Neural crest cell (in vitro differentiated cells): ENCODE measurements at places on chromosomes 6 and 20. TPM values are rescaled to one million over a fixed set of nuclear protein-coding genes. Genes with fewer than 3 reads are reported as not detected.

DNA sequence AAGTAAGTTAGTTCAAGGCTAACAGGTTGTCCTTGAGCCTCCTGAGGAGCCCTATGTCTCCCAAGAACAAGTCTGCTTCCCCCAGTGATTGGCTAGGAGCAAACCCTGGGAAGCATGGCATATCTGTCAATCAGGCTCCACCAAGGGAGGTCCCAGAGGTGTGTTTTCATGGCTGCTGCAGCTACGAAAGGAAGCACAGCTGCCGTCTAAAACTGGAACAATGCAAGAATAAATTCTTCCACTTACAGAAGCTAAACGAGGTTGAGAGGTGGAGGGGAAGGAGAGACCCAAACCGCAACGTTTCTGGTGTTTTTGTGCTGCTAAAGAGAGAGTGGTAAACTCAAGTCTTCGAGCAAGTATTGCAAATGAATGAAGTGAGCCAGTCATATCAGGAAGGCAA is 4.9 kb upstream of the PTGIS start:
- H3K4me1 ChIP-seq = peaks cover 9% of the 10 kb centered on the region
- no peak overlapping the region for H3K27ac ChIP-seq
- no peaks in the 10 kb centered on the region for H3K36me3 ChIP-seq
- DNase-seq = no peak

TMEM170B gene
- total RNA-seq = 19.3 and 20.3 TPM in 2 replicates

GRCh38 chr20:32484225-32484957 is 100.7 kb downstream of the NOL4L start:
- H3K27me3 ChIP-seq = peaks cover 6% of the 10 kb centered on the region
- peak overlapping the region; percentile 97 for H3K27ac ChIP-seq
- H3K36me3 ChIP-seq = no peaks in the 10 kb centered on the region

BPIFB3 gene
- total RNA-seq = not detected in 2 replicates

DNA sequence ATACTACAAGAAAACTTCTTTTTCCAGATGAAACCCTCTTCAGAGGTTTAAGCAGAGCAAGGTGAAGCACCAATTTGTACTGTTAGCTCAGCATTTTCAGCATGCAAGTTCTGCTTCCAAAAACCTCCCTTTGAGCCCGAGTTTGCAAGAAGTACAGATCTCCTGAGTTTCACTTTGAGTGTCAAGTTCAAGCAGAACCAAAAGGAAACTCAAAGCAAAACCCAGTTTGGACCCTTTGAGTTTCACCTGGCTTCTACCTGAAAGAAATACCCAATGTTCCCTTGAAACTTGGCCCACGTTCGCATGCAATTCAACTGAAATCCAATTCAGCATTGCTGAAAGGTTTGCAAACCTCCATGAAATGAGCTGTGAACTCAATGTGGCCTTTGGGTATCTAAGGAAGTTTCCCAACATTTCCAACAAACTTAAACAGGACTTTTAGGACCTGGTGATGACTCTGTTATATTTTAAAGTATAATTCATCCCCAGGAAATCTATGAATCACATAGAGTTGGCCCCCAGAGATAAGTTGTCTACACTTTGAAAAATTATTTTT is 62.9 kb upstream of the HBS1L start:
- peaks cover 2% of the 10 kb centered on the region for H3K27me3 ChIP-seq
- no peaks in the 10 kb centered on the region for H3K36me3 ChIP-seq
- no peak for DNase-seq
- H3K4me3 ChIP-seq = no peak overlapping the region
- H3K27ac ChIP-seq = no peak overlapping the region

DNA sequence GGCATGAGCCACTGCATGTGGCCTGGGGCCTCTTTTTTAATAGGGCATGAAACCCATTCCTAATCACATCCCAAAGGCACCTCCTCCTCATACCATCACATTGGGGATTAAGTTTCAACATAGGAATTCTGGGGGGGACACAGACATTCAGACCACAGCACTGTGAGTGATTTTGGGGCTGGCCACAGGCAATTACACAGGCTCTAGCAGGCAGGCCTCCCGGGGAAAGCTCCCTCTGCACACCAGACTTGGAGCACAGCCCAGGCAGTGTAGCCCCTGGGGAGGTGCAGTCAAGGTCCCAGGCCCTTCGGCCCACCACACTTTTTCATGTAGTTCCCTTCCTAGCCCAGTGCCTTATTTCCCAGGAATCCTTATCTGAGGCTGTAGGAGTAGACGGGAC is 5.5 kb downstream of the SFT2D1 start:
- DNase-seq = no peak
- peaks cover 6% of the 10 kb centered on the region for H3K36me3 ChIP-seq
- no peak overlapping the region for H3K4me3 ChIP-seq

GRCh38 chr20:4465212-4465611 is 256.5 kb upstream of the PRND start:
- no peak overlapping the region for H3K27ac ChIP-seq
- no peak overlapping the region for H3K4me3 ChIP-seq
- no peaks in the 10 kb centered on the region for H3K36me3 ChIP-seq
- no peak for DNase-seq
- H3K4me1 ChIP-seq = no peaks in the 10 kb centered on the region

CRISP2 gene
- not detected in 2 replicates for total RNA-seq

- no peak for DNase-seq
- peak overlapping the region; percentile 96 for H3K27ac ChIP-seq
- H3K4me3 ChIP-seq = peak overlapping the region; percentile 50
These were observed 509.3 kb upstream of the CITED2 start for GRCh38 chr6:139883776-139884175.

DNA sequence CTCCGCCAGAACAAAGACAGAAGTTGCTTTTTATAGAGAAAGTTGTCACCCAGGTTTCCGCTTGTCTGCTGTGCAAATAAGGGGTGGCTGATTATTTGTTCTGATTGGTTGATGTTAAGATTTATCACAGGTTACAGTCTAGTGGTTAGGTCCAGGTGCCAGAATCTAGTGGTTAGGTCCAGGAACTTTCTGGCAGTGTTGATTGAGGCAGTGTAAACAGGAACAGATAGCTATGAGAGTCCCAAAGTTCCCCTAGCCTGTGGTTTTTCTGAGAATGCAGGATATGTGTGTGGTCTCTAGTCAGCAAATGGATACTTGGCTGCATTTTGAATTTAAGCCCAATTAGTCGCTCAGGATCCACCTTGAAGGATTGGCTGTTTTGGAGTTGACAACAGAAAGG is 148.0 kb downstream of the TMEM200A start:
- no peak overlapping the region for H3K27ac ChIP-seq
- H3K36me3 ChIP-seq = no peaks in the 10 kb centered on the region
- no peaks in the 10 kb centered on the region for H3K4me1 ChIP-seq
- no peaks in the 10 kb centered on the region for H3K27me3 ChIP-seq
- H3K4me3 ChIP-seq = no peak overlapping the region
- no peak for DNase-seq

SNAP91 gene
- 8.1 and 8.7 TPM in 2 replicates for total RNA-seq

DNA sequence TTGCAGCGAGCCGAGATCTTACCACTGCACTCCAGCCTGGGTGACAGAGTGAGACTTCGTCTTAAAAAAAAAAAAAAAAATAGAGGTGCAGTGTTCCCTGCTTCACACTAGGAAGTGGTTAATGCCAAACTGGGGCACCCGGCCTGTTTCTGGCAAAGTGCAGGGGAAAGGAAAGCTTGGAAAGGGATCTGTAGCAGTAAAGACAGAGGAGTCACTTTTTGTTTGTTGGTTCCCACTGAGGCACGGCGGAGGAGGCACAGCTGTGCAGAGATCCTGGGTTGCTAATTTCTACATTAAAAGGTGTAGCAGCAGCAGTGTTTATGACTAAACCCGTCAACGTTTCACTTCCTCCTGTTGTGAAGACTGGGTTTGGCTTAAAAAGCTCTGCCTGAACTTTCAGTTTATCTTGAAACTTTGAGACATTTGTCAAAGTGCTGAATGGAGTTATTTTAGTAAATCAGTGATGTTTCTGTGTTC is 125.6 kb downstream of the CARMIL1 start:
- no peak overlapping the region for H3K27ac ChIP-seq
- DNase-seq = no peak
- no peaks in the 10 kb centered on the region for H3K36me3 ChIP-seq
- H3K27me3 ChIP-seq = no peaks in the 10 kb centered on the region
- H3K4me3 ChIP-seq = no peak overlapping the region
- H3K4me1 ChIP-seq = no peaks in the 10 kb centered on the region

- peaks cover 27% of the 10 kb centered on the region for H3K4me1 ChIP-seq
- no peak overlapping the region for H3K4me3 ChIP-seq
- no peak overlapping the region for H3K27ac ChIP-seq
- H3K27me3 ChIP-seq = no peaks in the 10 kb centered on the region
These were observed 4.1 kb downstream of the FAM210B start for GRCh38 chr20:56362833-56363413.

DNA sequence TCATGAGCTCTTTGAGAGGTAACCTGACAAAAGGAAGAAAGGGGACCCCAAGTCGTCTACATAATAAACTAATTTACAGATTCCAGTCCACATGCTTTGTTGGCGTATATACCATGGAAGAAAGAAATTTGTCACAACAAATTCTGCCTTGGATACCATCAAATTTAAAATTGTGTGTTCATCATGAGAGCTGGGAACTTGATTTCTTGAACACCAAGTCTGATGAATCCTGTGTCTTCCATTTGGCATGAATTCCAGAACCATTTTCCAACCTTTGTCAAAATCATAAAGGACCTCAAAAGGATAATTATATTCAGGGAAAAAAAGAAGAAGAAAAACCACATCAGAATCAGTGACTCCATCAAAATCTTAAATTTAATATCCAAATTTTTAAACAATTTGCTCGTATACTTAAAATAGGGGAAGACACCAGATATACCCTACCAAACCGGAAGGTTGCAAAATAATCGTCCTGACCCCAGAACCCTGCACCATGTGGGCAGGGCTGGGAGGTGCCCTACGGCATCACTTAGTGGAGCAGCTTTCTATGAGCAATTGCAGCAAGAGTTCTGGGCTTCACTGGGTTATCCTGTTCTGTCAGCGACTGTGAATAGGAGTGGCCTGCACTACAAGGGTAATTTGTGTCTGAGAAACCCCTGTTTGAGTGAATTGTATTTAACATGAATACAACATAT is 74.1 kb upstream of the INSM1 start:
- H3K36me3 ChIP-seq = no peaks in the 10 kb centered on the region
- no peak overlapping the region for H3K27ac ChIP-seq
- no peaks in the 10 kb centered on the region for H3K27me3 ChIP-seq
- no peaks in the 10 kb centered on the region for H3K4me1 ChIP-seq
- no peak for DNase-seq
- no peak overlapping the region for H3K4me3 ChIP-seq

TSPO2 gene
- total RNA-seq = not detected in 2 replicates

RSPO3 gene
- total RNA-seq = not detected in 2 replicates

- H3K27ac ChIP-seq = no peak overlapping the region
- no peak for DNase-seq
- no peaks in the 10 kb centered on the region for H3K27me3 ChIP-seq
- H3K4me1 ChIP-seq = no peaks in the 10 kb centered on the region
These were observed 228.8 kb downstream of the EPM2A start for GRCh38 chr6:145506565-145506964.

- H3K4me3 ChIP-seq = no peak overlapping the region
- H3K36me3 ChIP-seq = peaks cover 5% of the 10 kb centered on the region
- no peak for DNase-seq
- peaks cover 20% of the 10 kb centered on the region for H3K4me1 ChIP-seq
These were observed 13.7 kb downstream of the STXBP5 start for GRCh38 chr6:147217840-147218404.

DNA sequence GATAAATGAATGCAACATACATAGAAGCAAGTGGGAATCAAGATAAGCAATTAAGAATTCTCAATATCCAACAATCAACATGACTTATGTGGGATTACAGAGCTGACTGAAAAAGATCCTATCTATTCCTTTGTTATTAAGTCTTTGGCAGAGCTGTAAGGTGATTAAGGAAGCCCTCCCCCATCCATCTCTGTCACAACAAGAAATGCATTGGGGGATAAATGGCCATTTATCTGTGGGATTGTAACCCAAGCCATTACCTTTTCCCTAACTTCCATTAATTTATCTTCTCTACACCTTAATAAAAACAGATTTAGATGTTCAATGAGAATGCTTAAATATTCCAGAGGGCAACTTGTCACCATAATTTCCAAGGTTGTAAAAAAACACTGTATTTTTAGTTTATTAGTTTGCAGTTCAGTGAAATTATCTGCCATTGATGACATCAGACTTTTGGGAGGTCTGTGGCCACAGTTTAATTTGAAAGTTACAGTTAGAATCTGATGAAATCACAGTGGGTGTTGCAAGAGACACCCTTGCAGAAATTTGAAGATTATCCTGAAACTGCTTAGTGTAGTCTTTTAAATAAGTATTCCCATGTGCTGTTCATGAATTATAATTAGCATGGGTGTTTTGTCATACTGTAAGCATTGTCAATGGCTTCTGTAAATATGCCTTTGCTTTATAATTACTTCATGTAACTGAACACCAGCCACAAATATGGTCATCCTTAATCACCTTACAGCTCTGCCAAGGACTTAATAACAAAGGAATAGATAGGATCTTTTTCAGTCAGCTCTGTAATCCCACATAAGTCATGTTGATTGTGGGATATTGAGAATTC is 49.4 kb upstream of the FYN start:
- no peak overlapping the region for H3K27ac ChIP-seq
- no peak for DNase-seq
- H3K36me3 ChIP-seq = no peaks in the 10 kb centered on the region
- peaks cover 21% of the 10 kb centered on the region for H3K4me1 ChIP-seq

GRCh38 chr6:63926258-63926780 is 290.7 kb downstream of the PHF3 start:
- no peak overlapping the region for H3K27ac ChIP-seq
- H3K36me3 ChIP-seq = no peaks in the 10 kb centered on the region
- H3K4me3 ChIP-seq = no peak overlapping the region
- no peaks in the 10 kb centered on the region for H3K27me3 ChIP-seq

- peaks cover 8% of the 10 kb centered on the region for H3K4me1 ChIP-seq
- no peaks in the 10 kb centered on the region for H3K27me3 ChIP-seq
- H3K36me3 ChIP-seq = peaks cover 6% of the 10 kb centered on the region
- H3K27ac ChIP-seq = no peak overlapping the region
- no peak for DNase-seq
- H3K4me3 ChIP-seq = no peak overlapping the region
These were observed 83.8 kb upstream of the FOXO3 start for GRCh38 chr6:108476847-108477430.

GRCh38 chr20:52596256-52596655 is 375.9 kb upstream of the TSHZ2 start:
- no peak for DNase-seq
- no peaks in the 10 kb centered on the region for H3K36me3 ChIP-seq
- no peak overlapping the region for H3K27ac ChIP-seq
- no peaks in the 10 kb centered on the region for H3K27me3 ChIP-seq

GSTA2 gene
- not detected in 2 replicates for total RNA-seq

DNA sequence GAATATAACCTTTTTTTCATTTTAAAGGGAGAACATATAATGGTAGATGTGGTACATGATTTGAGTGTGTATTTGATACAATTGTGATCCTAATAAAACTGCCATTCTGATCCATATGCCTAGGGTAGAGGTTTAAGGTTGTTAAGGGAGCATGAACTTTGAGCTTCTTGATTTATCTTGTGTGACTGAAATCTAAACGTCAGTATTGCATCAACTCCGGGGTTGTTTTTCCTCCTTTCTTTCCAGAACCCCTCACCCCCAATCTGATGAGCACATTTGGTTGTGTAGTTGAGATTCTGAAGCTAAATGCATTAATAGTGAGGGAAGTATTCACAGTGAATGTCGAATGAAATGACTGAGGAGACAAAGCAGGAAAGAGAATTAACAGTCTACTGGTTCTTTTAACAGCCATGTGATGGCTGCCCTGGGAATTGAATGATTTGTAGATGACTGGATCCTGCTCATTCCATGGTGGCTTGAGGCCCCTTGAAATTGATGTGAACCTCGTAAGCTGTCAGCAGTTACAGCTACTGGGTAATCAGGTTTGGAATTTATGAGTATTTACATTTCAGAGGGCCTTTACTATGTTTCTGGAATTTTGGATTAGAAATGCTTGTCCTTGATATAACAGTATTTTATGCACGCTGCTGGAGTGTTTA is 44.8 kb downstream of the FARS2 start:
- H3K4me1 ChIP-seq = peaks cover 5% of the 10 kb centered on the region
- H3K36me3 ChIP-seq = no peaks in the 10 kb centered on the region
- DNase-seq = no peak
- no peak overlapping the region for H3K27ac ChIP-seq
- no peaks in the 10 kb centered on the region for H3K27me3 ChIP-seq
- H3K4me3 ChIP-seq = no peak overlapping the region
